Muscle of leg (tissue), 16 donors: ENCODE measurements at places on chromosomes 6 and 20. TPM values are rescaled to one million over a fixed set of nuclear protein-coding genes. Genes with fewer than 3 reads are reported as not detected.

DNA sequence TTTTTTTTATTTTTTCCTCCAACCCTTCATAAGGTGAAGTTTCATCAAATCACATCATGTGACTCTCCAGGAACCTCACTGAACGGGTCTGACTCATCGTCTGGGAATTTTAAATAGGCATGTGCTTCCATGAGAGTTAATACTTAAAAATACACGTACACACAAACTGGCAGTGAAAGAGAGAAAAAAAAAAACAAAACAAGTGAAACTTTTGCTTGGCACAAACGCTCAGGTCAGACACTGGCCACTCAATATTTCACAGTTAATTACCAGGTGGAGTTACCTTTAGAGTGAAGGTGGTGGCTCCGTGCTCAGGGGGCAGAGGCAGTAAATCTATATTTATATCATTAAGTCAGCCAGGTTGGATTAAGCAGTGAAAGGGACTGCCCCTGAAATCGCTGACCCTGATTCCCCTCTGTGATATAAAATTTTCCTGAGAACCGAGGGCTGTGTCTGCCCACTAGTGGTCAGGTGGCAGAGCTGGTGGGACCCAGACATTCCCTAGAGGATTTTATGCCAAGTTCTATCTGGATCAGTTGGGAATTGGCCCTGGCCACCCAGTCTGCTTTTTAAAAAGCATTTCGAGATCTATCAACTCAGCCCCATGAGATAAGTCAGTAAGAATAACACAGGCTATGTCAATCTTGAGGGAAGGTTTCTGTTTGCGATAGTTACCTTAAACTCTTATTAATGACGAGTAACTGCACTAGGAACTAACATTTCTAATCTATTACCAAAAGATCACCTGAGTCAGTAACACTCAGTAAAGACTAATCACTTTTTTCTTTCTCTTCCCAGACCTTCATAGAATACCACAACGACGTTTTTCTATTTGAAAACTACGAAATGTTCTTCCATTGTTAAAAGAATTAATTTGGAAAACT is 259.1 kb downstream of the HDGFL1 start:
- DNase-seq, result peak; percentile 92

GRCh38 chr6:81891874-81892273 is 139.4 kb upstream of the TENT5A start:
- no peak for DNase-seq

GRCh38 chr20:34375977-34376430 is 12.9 kb downstream of the ITCH start:
- no peak for DNase-seq

DNA sequence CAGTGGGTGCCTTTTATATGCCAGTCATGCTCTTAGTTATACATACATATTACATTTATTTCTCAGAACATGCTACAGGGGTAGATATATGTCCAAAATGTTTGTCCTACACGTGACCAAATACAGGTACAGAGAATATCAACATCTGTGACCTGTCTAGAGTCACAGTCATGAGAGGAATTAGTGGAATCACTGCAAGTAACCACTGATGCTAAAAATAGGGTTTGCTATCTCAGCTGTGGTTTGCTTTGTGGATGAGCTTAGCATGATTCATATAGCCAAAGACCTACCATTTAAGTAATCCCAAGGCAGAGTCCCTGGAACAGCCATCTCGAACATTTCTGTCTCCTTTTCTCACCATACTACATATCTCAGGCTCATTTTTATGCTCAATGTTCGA is 32.3 kb downstream of the GSTA3 start:
- DNase-seq, result peak; percentile 2

DNA sequence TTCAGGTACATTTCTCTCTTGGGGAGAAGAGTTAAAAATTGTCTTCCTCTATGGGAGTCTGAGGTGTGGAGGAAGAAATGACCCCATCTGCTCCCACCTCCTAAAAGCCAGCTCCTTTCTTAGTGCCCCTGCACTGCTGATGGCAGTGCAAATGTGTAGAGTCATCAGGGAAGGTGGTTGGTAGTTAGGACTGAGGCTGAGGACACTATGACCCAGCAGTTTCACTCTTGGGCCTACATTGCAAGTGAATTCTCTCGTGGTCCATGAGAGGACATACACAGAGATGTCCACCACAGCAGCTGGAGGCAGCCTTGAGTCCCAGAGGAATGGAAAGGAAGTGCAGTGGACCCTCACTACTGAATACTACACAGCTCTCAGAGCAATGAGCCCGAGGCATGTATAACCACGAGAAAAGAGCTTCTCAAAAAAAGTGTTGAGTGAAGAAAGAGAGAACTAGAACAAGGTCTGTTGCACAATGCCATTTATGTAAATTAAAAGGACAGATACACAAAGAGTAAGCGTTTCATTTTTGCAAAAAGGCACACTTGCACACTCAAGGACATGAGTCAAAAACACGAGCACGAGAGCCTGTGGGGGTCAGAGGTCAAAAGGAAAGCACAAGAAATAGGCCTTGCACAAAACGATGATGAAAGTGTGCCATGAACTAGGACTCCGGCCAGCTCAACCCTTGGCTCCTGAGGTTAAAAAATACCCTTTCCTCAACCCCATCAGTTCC is 308.2 kb upstream of the PRND start:
- DNase-seq, result no peak

GRCh38 chr6:149139782-149140136 is 177.8 kb upstream of the TAB2 start:
- DNase-seq, result no peak

DNA sequence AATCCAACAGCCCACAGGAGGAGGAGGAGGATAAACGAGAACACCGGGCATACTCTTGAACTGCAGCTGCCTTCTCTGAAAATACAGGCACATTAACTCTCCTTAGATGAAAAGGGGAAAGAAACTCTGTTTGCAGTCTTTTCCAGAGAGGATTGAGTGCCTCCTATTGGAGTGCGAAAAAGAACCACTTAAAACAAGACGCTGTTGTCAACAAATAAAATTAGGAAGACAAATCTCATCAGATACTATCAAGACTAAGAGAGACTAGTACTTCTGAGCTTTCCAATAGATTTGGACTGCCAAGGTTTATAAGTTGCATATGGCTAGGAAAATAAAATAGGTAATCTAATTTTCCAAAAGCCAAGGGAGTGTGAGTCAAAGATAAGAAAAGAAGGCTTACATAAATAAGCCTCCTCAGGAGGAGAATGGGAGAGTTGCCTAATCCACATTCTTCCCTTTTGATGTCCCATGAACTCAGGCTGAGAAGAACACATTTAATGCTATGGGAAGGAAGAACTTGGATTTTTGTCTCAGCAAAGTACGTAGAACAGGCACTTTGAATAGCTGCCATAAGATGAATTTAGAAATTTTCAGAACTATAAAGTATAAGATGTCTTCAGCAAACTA is 154.7 kb downstream of the ARHGAP18 start:
- no peak for DNase-seq

GRCh38 chr20:38355161-38356012 is 9.1 kb downstream of the LBP start:
- DNase-seq, result no peak

DNA sequence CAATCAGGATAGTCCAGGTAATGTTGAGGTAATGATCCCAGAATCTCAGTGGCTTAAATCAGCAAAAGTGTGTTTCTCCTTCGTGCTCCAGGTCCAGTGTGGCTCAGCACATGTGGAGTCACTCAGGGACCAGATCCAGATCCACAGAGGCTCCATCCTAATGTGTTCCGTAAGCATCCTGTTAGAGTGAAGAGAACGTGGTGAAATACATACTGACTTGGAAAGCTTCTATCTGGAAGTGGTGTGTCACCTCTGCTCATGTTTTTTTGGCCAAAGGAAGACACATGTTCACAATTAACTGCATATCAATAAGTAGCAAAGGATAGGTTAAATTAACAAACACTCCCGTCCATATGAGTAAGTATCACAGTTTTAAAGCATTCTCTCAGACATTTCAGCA is 26.8 kb upstream of the PREP start:
- no peak for DNase-seq

- DNase-seq, result no peak
Observed at GRCh38 chr6:169885131-169885530, 133.7 kb downstream of the ERMARD start.

DNA sequence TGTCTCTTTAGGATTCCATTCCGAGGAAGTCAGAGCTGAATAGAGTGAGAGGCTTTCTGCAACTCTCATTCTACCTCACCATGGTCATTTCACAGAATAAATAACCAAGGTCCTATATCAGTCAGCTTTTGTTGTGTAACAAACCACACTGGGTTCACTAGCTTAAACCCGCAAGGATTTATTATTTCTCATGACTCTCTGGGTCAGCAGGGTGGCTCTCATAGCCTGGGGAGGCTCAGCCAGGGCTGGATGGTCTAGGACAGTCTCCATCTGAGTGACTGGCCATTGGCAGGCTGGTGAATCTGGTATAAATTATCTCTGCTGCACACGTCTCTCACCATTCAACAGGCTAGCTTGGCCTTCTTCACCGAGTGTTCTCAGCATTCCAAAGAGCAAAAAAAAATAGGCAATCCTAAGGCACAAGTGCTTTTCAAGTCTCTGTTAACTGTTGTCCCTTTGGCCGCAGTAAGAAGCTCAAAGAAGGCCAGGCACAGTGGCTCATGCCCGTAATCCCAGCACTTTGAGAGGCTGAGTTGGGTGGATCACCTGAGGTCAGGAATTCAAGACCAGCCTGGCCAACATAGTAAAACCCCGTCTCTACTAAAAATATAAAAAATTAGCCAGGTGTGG is 39.7 kb downstream of the ISM1 start:
- DNase-seq, result no peak

- no peak for DNase-seq
Observed at GRCh38 chr6:104466306-104466705, 393.4 kb downstream of the HACE1 start.

GRCh38 chr20:62177307-62177706 is 5.5 kb upstream of the MTG2 start:
- no peak for DNase-seq

GRCh38 chr6:142845143-142845571 is 99.8 kb downstream of the HIVEP2 start:
- no peak for DNase-seq

DNA sequence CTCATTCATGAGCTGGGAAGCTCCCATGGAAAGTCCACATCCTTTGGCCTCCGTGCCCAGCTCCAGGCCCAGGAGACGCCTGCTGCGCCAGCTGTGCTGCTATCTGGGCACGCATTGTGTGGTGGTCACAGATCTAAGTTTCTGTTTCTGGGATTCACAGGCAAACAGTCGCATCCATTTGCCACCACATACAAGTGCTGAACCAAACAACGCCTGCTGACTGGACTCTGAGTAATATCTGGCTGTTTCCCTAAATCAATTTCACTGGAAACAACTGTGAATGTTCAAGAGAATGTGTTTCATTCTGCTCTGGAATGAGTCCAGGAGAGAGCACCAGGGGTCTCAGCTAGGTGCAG is 45.5 kb downstream of the IRF4 start:
- peak; percentile 53 for DNase-seq

DNA sequence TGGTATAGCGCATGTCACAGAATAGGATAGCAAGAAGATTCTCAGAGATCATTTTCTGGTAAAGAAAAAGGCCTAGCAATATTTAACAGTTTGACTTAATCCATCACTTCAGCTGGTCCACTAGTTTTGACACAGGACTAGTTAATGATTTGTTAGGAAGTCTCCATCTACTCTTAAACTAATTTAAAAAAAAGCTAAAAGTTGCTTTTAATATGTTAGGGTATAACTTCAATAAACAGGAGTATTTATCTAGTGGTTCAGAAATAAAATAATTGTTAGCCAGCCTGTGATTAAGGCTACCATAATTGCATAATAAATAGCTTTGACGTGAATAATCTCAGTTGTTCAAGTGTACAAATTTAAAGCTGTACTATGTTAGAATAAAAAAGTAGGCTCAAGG is 195.6 kb downstream of the FUT9 start:
- no peak for DNase-seq

DNA sequence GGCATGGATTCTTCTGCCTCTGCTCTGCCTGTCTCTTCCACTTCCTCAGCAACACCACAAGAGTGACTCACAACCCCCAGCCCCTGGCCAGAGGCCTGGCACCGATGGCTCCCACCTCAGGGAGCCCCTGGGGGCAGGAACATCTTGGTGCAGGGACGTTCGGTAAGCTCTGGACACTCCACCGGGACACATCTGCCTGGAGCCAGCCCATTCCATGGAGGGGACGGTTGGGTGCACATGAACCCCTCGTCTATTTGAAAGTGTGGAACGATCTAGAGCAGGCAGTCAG is 246.5 kb downstream of the ERMARD start:
- no peak for DNase-seq

- DNase-seq, result peak; percentile 70
Observed at GRCh38 chr6:113888956-113889630, 31.9 kb downstream of the MARCKS start.

DNA sequence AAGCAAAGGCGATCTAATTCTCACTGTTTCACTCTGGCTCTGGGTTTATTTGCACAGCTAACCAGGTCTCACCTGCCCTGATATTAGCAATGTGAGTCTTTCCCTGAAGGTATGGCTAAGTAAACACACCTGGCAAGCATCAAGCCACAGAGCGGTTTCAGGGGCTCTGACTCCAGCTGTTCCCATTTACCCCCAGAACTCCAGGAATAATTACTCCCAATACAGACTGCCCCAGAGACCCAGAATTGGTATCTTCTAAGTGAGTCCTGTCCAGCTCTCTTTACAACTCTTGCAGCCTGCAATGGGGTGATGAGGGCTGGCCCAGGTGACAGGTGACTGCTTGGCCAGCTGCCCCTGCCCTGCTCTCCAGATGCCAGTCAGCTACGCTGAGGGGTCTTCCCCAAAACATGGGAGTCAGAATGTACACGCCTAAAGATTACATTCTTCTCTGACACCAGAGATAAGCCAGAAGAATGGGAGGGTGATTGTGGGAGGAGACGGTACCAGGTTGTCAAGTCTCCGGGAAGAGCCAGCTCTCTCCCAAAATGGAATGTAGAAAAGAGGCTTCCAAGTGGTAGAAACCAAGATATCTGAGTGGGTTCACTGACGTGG is 4.9 kb upstream of the LRRN4 start:
- no peak for DNase-seq

DNA sequence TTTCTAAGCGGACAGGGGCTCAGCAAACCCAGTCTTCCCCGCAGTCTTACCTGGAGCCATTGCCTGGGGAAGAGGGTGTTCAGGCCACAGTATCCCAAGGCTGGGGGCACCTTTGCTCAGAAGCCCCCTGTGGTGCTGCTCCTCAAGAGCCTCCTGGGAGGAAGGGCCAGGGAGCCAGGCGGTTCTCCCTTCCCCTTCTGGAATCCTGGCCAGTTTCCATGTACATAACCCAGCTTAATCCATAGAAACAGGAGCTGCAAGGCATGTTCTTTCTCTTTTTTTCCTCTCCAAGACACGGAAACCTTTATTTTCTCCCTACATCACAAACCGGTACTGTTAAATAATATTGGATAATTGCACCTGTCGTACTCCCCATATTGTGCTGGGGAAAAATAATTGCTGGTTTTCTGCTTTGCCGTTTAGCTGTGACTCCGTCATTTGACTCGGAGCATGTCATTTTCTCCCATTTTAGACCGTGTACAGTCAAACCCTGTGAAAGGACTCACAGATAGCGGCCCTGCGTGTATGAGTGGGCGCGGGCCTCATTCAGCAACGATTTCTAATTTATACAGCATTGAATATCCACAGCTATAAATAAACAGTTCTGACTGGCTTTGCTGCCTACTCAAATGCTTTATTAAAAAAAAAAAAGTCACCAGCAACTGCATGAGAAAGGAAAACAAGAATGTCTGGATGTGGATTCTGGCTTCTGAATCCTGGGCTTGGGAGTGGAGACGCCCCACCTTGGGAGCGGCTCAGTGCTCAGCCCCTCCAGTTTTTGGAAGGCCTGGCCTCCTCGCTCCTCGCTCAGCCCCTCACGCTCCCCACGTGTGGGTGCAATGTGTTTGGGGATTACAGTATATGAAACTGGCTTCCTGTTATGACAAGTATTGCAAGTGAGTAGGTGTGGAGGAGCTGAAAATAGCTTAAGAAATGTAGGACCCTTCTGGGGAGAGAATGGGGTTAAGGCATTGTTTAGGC is 67.3 kb downstream of the ADTRP start:
- peak; percentile 60 for DNase-seq

The MTFR2 gene
- 0.58 TPM for total RNA-seq

The ZNF391 gene
- total RNA-seq, result 3.0 TPM
